Fibroblast of skin of left biceps (primary cell): ENCODE measurements at places on chromosomes 6 and 20.

DNA sequence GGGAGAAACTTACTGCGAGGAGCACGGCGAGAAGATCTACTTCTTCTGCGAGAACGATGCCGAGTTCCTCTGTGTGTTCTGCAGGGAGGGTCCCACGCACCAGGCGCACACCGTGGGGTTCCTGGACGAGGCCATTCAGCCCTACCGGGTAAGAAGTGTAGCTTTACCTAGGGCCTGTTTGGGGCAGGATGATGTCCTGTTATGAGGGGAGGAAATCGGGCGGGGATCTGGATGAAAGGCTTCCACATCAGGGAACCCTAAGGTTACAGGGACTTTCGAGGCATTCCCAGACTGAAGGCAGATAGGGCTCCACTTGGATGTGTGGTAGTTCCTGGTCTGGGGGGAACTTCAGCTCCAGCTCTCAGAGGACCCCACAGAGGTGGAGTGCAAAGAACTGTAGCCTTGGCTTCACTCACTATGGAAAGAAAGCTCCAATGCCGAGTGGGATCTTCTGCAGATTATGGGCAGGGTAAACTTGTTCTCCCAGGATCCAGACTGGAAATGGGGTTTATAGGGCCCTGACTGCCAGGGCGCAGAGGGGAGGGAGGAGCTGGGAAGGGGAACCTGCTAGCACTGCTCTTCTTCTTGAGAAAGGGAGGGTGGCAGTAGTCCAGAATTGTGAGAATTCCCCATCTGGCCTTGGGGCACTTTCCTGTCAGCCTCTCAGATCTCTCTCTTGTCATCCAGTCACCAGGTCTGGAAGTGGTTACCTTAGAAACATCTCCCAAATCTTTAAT is 740 bp downstream of the TRIM15 start:
- no peak for DNase-seq

GRCh38 chr6:169371344-169372127 is 117.9 kb upstream of the THBS2 start:
- DNase-seq, result peak; percentile 35

DNA sequence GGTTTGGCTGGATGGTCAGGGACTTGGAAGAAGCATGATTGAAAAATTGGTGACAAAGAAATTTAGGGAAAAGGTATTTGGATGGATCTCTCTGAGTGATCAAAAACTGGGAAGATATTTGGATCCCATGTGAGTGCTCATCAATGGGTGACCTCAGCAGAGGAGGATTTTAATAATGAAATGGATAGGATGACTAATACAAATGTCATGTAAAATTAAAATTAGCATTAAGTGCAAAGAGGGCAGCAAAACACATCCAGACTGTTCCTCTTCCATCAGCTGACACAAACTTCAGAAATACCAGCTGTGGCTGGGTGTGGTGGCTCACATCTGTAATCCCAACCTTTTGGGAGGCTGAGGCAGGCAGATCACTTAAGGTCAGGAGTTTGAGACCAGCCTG is 151.7 kb downstream of the THBS2 start:
- DNase-seq, result no peak

DNA sequence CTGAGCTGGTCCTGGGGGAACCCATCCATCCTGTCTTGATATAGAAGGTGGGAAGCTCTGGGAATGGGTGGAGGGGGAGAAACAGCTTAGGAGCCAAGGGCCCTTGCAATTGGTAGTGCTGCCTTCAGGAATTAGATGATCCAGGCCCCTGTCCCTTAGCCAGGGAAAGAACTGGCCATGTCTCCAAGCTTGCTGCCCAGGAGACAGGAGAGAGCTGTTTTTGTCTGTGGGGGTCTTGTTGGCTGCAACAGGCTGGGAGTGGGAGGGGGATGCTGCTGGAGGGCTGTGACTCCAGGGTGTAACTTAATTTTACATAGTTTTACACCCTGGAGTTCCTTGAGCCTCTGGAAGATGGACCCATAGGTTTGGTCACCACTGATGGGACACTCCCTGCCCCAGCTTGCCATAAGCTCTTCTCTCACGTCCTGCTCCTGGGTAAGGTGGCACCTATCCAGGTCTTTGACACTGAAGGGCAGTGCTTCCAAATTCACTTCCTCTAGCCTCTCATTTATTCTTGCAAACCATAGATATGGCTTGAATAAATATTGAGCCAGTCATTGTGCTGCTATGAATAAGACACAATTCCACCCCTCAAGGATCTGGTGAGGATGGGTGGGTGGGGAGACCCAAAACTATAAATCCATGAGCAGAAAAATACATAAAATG is 16.8 kb downstream of the VEGFA start:
- DNase-seq, result no peak

DNA sequence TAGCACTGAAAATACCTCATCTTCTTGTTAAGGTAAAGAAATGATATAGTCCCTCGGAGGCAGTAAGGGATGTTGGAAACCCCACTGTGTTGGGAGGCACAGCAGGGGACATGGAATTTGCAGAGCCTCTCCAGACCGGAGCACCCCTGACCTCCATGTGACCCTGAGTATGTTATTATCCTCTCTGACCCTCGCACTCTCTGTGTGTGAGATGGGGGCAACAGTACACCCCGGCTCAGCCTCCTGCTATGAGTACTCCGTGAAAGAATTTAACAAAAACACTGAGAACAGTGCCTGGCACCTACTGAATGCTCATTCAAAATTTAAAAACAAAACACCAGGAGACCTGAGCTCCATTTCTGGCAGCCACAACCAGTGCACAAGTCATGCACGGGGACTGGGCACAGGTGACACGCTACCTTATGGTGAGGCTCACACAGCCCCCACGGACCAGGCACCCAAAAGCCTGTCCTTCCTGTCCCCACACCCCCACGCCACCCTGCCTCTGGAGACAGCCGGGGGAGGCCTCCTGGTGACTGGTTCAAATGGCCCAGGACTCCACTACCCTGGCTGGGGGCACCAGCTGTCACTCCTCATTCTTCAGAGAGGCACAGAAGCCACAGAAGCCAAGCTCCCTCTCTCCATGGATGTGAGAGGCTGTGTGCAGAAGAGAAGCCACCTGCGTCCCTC is 6.1 kb downstream of the NINL start:
- DNase-seq, result no peak

GRCh38 chr6:26554697-26555504 is 16.7 kb downstream of the HMGN4 start:
- DNase-seq, result no peak

DNA sequence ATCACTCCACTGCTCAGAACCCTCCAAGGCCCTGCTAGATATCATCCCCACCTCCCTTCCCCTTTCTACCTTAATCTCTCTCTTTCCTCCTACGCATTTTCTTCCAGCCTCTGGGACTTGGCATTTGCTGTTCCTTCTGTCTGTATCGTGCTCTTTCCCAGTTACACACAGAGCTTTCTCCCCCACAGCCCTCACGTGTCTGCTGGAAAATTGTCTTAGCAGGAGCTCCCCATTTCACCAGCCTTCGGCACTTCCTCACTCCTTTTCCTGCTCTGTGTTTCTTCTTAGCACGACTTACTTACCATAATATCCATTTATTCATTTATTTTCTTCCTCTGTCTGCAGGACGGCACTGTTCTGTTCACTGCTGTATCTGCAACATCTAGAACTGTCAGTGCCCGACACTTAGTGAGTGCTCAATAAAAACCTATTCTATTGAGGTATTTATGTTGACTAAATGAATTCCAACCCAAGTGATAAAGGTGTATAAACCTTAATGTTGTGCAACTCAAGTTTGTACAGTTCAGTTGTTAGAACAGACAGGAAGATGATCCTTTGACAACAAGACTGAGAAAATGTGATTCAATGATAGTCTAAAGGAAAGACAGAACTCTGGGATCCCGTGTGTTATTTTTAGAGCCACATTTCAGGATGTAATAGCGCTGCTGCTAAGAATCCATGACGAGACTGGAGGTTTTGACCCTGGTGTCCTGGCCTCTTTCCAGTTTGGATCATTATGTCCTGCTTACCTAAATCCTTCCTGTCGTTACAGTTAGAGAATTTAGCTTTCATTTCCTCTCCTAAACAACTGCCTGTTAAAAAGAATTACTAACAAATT is 170.1 kb upstream of the LAMP5 start:
- no peak for DNase-seq

GRCh38 chr6:151757506-151757955 is 50.0 kb upstream of the ESR1 start:
- DNase-seq, result no peak

DNA sequence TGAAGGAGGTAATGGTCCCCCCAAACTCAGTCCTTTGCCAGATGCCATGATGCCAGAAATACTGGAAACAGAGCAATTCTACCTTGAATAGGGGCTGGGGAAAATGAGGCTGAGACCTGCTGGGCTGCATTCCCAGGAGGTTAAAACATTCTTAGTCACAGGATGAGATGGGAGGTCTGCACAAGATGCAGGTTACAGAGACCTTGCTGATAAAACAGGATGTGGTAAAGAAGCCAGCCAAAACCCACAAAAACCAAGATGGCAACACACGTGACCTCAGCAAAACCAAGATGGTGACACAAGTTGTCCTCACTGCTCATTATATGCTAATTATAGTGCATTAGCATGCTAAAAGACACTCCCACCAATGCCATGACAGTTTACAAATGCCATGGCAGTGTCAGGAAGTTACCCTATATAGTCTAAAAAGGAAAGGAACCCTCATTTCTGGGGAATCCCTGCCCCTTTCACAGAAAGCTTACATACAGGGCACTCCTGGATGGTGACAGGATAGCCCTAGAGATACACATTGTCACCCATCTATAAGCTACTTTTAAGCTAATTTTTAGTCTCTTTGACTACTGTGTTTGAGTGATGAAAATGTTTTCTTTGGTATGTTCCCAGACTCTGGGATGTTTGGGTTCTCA is 979.7 kb downstream of the TBC1D32 start:
- no peak for DNase-seq

DNA sequence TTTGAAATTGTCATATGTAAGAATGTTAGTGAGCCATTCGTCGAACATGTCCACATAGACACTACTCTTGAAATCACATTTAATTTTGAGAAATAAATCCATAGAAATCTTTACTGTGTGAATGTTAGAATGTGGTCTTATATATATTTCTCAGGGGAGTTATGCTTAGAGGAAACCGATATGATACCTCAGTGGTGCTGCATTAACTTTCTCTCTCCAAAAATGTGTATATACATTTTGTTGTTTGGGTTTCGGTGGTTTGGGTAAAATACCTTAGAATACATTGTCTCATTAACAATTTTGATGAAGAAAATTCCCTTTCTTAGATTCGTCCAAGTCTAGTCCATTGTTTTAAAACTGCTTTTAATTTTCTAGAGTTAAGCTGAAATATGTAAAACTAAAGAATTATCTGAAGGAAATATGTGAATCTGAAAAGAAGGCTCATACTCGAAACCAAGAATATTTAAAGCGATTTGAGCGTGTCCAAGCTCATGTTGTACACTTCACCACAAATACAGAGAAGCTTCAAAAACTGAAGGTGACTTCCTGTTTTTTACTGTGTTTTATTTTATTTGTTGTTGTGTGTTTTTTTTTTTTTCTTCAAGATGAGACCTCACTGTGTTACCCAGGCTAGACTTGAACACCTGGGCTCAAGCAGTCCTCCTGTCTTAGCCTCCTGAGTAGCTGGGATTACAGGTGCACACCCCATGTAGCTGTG is 10.3 kb downstream of the KIZ start:
- no peak for DNase-seq

DNA sequence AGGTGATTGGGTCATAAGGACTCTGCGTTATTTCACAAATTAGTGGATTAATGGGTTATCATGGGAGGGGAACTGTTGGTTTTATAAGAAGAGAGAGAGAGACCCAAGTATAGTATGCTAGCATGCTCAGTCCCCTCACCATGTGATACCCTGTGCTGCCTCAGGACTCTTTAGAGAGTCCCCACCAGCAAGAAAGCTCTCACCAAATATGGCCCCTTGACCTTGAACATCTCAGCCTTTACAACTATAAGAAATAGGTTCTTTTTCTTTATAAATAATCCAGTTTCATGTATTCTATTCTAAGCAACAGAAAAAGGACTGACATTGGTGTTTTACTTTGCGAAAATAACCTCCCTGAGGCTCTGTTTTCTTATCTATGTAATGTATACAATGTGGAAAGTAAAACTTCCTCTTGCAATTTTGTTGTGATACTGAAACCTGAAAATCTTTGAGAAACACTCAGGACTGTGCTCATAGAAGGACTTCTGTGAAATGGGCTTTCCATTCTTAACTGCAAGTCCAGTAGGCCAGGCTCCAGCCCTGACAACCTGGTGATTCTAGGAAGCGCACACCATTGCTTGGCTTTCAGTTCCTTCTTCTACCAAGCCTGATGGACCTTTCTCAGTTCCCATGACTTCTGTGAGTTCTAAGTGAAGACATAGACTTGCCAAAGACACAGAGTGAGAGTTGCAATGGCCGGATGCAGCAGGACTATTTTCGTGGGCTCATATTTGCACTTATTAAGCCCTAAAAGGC is 21.9 kb downstream of the SIRPD start:
- DNase-seq, result no peak

- no peak for DNase-seq
These were observed 27.9 kb downstream of the MANBAL start for GRCh38 chr20:37317316-37317715.

DNA sequence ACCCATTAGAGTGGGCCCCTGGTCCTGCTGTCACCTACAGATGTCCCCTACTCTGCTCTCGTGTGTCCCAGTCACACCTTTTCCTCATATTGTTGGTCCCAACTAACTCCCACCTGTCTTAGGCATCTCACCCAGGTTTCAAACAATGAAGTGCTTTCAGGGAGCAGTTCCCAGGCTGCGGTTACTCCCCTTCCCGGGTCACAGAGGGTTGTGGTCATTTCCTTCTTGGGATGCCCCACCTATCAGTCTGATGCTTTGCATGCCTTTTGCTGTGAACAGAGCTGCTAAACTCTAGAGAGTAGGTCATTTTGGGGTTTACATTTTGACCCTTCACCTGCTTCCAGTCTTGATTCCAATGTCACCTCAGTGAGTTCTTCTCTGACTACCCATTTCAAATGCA is 181.6 kb downstream of the CDC5L start:
- DNase-seq, result no peak

GRCh38 chr20:24102290-24102689 is 113.7 kb upstream of the GGTLC1 start:
- DNase-seq, result no peak

- no peak for DNase-seq
These were observed 131.0 kb downstream of the GPX5 start for GRCh38 chr6:28656715-28657114.

- no peak for DNase-seq
These were observed 1.9 kb downstream of the TOMM6 start for GRCh38 chr6:41789390-41789724.

DNA sequence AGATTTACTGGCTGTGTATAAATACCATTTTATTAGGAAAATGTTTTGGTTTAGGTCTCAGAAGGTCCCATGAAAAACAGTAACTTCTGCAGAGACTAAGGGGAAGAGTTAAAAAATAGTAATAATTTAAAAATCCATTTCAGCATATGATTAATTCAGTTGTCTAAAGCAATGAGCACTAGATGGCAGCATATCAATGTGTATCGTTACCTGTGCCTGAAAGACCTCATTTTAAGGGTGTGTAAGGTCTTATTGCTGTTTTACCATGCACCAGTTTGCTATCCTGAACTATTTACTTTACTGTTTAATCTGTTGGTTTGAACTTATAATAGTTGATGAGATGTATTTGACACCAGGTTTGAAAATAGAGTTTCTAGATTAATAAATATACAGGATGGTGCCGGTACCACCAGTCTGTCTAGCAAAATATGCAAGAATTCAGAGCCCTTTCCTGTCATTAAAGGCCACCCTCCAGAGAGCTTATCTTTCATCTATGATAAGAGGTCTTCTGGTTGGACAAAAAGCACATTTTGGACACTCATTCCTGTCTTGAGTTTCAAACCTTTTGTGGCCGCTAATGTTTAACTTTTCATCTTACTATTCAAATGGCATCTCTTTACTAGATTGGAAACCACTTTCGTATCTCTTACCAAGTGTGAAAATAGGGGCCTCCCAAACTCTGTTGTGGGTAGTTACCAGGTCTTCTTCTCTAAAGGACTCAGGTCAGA is 8.9 kb upstream of the AHI1 start:
- no peak for DNase-seq
